Right atrium auricular region (tissue), 2 donors: ENCODE measurements at places on chromosomes 3 and 15.

DNA sequence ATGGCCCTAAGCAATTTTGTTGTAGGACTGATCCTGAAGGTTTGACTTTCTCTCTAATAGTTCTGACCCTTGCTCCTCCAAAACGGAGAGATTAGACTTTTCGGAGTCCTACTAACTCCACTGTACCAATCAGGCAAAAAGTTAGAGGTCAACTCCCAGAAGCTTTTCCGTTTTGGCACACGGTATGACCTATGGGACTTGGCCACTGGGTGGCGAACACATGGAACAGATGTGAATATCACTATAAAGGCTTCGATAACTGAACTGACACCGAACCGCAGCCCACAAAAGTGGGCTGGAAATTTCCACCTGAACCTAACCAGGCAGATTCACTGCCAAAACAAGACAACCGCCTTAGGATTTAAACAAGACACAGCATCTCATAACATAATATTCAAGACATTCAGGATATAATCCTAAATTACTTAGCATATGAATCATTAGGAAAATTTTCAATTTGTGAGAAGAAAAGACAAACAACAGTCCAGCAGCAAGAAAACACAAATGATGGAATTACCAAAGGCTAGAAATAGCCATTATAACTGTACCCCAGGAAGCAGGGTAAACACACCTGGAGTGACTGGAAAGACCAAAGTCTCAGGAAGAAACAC lies 12.2 kb upstream of the TM2D3 start:
- DNase-seq, result no peak

GRCh38 chr15:45443645-45444044 lies 65.3 kb upstream of the GATM start:
- DNase-seq, result peak; percentile 28

- peak; percentile 80 for DNase-seq
Observed at GRCh38 chr15:80931721-80932512, 57.7 kb downstream of the MESD start.

DNA sequence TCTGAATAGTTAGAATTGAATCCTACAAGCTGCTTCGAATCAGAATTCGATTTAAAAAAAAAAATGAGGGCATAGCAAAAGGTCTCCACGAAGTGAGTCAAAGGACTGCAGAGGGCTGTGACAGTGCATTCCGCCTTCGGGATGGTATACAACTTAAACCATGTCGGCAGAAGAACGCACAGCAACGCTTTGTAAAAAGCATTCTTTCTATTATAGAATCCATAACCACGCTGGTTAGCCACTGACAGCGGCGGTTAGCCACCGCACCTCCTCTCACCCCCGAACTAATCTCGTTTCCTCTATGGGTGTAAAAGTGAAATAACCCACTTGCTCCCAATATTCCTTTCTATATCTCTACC lies 664 bp upstream of the PIK3CA start:
- DNase-seq, result no peak

DNA sequence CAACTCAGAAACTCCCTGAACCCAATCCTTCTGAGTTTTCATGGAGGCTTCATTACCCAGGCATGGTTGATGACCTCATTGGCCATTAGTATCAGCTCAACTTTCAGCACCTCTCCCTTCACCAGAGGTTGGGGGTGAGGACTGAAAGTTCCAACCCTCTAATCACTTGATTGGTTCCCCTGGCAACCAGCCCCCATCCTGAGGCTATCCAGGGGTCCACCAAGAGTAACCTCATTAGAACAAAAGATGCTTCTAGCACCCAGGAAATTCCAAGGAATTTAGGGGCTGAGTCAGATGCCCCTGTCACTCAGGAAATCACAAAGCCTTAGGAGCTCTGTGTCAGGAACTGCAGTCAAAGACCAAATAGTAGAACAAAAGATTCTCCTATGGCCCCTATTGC lies 43.8 kb downstream of the ADAMTSL3 start:
- DNase-seq, result no peak

GRCh38 chr15:96158938-96159337 lies 171.6 kb upstream of the NR2F2 start:
- DNase-seq, result no peak

DNA sequence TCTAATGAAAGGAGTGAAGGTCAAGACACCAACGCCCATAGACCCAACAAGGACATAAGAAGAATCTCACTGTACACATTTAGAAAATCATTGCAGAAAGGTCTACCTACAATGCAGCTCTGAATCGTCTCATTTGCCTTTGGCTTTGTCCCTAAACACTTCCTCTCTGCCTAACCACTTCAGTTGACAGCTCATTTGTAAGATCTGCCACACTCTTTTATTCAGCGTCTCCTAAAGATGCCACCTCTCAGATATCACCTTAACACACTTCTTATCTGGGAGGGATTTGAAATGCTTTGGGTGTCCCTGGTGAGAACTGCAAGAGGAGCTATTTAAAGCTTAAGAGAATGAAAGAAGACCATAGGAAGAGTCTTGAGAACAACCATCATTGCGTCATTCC lies 38.7 kb downstream of the RAB27A start:
- DNase-seq, result no peak

- DNase-seq, result no peak
Observed at GRCh38 chr3:30751610-30752299, 142.7 kb downstream of the GADL1 start.

DNA sequence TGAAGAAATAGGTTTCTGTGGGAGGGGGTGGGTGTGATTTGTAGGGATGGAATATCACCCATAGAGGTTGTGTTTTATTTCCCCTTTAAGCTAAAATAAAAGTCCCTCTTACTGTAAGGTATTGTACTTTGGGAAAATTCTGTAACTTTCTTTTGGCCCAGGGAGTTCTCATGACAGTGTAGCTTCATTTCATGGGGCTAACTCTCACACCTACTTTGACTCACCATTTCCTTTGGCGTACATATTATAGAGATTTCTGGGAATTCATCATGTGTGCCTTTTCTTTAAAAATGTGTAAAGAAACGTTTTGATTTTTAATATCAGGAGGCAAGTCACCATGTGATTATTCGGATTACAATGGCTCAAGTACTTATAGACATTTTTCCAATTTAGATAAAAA lies 477.7 kb upstream of the CFAP20DC start:
- no peak for DNase-seq

- peak; percentile 62 for DNase-seq
Observed at GRCh38 chr15:78811124-78811824, at the start of gene ADAMTS7. Gene ADAMTS7, minus strand, starts transcription at chr15:78811464. Its CDS starts 244 bp downstream, at chr15:78811220.

DNA sequence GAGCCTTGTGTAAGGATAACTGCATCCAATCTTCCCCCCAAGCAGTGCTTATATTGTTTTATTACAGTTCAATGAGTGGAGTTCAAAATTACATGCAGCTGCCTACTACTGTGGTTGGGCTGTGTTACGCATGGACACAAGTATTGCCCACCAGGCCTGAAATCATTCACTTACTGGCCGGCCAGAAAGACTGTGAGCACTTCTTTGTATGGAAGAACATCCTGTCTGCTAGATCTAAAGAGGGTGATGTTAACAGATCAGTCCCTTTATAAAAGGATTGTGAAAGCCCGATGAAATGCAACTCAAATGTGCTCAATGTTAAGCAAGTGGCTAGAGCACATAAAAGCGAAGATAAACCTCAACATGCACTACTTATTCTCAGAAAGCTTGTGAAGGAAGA lies 132.5 kb downstream of the FOXP1 start:
- DNase-seq, result no peak

DNA sequence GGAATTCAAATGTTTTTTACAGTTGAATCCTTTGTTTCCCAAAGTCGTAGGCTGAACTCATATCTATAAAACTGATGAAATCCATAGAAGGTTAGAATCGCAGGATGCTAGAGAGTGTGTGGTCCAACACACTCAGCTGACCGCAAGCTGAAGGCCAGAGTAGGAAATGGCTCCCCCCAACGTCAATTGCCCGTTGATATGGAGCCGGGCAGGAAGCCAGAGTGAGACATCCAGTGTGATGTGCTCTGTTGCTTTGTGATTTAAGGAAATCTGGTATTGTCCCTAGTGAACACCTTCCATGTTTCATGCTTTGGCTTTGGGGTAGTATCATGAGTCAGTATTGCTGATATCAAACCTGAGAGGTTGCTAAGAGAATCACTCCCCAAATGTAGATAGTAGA lies 5.8 kb upstream of the MEX3B start:
- no peak for DNase-seq

- DNase-seq, result no peak
Observed at GRCh38 chr3:174377684-174378083, 481.4 kb upstream of the NAALADL2 start.

DNA sequence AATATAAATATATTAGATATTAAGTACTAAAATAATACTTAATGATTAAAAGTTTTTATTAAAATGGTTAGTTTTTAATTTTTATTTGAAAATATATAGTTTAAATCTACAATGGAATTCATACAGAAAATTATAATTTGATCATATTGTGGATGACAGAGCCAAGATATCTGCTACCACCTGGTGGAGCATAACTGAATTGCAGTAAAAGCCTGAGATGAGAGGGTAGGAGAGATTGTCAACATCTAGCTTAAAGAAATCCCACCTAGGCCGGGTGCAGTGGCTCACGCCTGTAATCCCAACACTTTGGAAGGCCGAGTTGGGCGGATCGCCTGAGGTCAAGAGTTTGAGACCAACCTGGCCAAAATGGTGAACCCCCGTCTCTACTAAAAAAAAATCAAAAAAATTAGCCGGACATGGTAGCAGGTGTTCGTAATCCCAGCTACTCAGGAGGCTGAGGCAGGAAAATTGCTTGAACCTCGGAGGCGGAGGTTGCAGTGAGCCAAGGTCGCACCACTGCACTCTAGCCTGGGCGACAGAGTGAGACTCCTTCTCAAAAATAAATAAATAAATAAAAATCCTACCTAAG lies 25.1 kb upstream of the CSTA start:
- DNase-seq, result no peak

DNA sequence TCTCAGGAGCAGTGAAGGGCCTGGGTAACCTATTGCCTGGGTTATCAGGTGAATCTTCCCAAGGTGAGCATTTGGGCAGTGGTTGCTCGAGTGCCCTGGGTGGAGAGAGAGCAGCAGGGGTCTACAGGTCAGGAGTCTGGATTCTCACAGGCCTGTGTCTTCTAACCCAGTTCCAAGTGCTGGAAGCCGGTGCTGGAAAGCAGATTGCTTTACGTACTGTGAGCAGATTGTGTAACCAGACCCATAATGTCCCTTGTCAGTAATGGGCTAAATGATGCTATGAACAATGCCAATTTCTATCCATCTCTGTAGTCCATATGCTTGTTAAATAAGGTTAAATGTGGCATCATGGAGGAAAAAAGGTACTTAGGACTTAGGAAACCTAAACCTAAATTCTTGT lies 106.5 kb downstream of the TPRG1 start:
- DNase-seq, result no peak

DNA sequence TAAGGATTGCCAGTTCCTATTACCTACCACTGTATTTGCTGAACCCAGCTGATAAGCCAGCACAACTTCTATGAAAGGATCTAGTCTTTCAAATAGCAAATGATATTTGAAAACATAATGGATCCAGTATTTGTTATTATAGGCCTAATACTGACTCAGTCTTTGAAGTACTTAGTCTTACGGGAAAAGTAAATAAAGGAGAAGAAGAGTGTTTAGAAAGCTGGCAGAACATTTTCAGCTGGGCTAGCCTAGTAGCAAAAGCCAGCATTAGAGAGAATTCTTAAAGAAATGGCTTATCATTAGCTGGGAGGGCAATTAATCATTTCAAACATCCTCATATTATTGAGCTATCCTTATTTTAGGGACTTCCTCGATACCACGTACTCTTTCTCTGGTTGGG lies 101.4 kb upstream of the GOLIM4 start:
- DNase-seq, result no peak

DNA sequence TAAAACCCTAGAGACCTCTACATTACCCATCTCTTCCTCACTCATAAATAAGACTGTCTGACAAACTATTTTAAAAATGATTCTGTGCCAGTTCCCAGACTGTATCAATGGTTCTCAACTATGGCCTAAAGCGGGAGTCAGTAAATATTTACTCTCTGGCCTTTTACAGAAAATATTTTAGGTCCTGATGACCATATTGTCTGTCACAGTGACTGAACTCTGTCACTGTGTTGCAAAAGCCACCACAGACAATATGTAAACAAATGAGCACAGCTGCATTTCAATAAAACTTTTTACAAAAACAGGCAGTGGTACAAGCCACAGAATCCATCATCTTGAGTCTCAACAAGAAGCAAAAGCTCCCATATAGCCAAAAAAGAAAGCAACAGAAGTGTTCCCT lies 45.4 kb downstream of the PLOD2 start:
- DNase-seq, result no peak

GRCh38 chr15:67048281-67049279 lies 16.8 kb upstream of the SMAD3 start:
- no peak for DNase-seq

DNA sequence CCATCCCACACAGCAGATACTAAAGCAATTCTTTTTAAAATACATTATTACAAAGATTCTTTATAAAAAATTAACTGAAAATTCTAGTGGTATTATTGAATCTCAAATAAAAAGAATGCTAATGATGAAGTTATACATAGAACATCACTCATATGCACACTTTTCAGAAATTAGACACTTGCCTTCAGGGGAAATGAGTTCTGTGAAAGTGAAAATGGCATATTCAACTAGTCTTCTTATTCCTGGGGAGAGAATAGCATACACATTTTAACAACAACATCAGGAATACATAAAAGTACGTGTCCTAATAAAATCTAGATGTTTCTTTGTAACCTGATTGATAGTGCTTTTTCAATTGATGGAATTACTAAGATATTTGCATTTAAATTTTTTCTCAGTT lies 36.8 kb upstream of the DHX36 start:
- no peak for DNase-seq

DNA sequence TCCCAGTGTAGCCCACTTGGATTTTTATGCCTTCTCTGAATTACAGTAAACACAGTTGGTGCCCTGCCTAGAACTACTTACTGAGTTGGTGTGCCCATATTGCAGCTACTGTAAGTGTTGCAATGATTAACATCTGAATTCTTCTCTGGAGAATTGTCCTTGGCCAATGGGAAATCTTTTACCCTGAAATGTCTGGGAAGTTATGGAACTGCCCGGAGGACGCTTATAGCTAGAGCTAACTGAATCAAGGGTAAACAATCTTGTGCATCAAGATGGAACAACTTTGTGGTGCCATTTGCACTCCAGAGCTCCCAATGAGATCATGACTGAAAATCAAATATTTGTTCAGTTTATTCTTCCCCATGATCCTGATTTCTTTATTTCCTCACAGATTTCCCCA lies 246.7 kb upstream of the CBLB start:
- DNase-seq, result no peak

- no peak for DNase-seq
Observed at GRCh38 chr15:95869920-95870319, 460.6 kb upstream of the NR2F2 start.

DNA sequence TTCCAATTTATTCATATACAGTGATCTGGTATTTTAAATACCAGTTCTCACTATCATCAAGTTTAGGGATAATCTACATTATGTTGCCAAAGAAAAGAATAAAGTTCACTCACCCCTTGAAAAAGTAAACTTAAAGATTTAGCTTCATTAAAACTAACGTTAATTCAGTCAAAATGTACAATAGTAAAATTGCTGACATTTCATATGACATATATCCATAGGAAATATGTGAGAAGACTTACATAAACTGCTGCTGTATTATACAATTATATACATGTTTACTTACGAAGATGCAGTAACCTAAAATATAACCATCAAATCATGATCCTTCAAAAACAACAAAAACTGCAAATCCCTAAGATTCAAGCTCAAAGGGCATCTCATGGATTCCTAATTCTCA lies 44.0 kb downstream of the ATR start:
- DNase-seq, result no peak
